Placental pericyte (primary cell): ENCODE measurements at places on chromosomes 5 and 9. TPM values are rescaled to one million over a fixed set of nuclear protein-coding genes. Genes with fewer than 3 reads are reported as not detected.

The LCN9 gene
- total RNA-seq = not detected in 2 replicates

The FAM221B gene
- not detected in 2 replicates for total RNA-seq

The AQP3 gene
- 1.9 and 5.9 TPM in 2 replicates for total RNA-seq

The N4BP3 gene
- 0.22 and 0.43 TPM in 2 replicates for total RNA-seq

The RMRP gene
- 24,654 and 27,284 TPM in 2 replicates for total RNA-seq

The FGD3 gene
- total RNA-seq = not detected in 2 replicates

The INSL6 gene
- 0.22 TPM in 1 of 2 replicates, not detected in the other for total RNA-seq

The PTAR1 gene
- total RNA-seq = 70.0 and 116 TPM in 2 replicates

The PCDHGB1 gene
- total RNA-seq = 1.8 and 1.9 TPM in 2 replicates

The PCDH12 gene
- under 0.01 TPM in 1 of 2 replicates, not detected in the other for total RNA-seq

The ZNF354C gene
- 3.9 and 7.0 TPM in 2 replicates for total RNA-seq
